Central memory CD4-positive, alpha-beta T cell (primary cell): ENCODE measurements at places on chromosomes 16 and 17.

- DNase-seq, result peak; percentile 48
Measured at GRCh38 chr16:22357635-22357971, 16.8 kb downstream of the CDR2 start.

- DNase-seq, result peak; percentile 45
Measured at GRCh38 chr17:4100883-4101756, 41.7 kb downstream of the ZZEF1 start.

DNA sequence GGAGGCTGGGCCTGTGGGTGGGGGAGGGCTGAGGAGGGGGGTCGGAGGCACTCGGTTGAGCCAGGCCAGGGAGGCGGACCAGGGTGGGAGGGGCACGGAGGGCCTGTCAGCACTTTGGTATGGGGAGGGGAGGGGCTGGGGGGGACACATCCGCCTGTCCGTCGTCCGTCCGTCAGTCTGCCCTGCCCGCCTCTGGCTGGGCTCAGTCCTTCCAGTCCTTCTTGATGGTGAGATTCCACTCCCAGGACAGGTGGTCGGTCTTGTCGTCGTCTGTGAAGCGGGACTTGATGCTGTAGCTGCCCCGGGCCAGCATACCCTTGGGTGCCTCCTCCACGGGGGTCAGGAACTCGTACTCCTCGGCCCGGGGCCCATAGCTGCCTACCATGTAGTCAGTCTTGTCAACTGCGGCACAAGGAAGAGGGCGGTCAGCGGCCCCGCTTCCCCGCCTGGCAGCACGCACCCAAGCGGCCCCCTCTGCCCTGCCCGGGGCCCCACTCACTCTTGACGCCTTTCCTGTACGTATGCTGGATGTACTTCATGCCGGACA, 2.4 kb downstream of the ARHGDIA start:
- DNase-seq, result no peak

GRCh38 chr16:22318690-22319358, 21.6 kb downstream of the POLR3E start:
- peak; percentile 40 for DNase-seq

GRCh38 chr16:181565-182021, 1.3 kb downstream of the HBQ1 start:
- no peak for DNase-seq

- DNase-seq, result no peak
Measured at GRCh38 chr17:31549121-31549524, 157.6 kb downstream of the RAB11FIP4 start.

GRCh38 chr17:27241346-27241946, 52.5 kb upstream of the WSB1 start:
- DNase-seq, result no peak

DNA sequence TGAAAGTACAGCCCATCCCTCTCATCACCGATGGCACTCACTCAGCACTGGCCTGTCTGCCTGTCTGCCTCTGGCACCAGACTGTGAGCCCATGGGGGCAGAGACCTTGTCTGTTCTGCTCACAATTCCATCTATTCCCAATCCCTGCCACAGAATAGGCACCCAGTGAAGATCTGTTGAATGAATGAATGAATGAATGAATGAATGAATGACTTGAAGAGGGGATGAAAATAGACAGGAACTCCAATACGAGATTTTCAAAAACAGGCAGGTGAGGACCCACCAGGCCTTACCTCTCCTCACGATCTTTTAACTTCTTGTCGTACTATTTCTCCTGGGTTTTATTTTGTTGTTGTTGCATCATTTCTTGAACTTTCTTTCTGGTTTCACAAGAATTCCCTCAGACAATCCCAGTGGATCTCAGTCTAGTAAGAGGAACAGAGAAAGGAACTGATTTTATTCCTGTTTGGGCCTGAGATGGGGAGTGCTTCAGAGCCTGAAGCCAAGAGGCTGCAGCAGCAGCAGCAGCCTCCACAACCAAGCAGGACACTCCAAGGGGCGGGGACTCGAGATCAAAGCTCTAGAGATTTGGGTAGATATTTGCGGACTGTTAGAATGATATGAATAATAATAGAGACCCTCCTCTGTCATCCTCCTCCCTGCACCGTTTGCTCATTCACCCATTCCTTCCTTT, 17.7 kb downstream of the KRT9 start:
- no peak for DNase-seq

GRCh38 chr17:4945176-4945943, 3.0 kb downstream of the PFN1 start:
- peak; percentile 61 for DNase-seq

DNA sequence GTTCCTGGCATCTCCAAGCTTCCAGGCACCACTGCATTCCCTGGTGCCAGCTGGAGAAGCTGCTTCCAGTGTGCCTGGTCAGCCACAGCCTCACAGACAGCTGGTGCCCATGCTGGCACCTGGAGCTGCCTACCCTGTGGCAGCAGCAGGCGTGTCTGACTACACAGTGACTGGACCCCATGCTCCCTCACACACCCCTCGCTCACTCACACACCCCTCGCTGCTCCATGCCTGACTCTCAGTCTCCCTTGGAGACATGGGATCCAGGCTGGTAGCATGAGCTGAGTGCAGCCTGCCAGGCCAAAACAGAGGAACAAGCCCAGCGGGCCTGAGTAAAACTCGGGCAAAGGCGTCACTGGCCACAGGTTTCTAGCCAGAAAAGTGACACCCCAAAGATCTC, 59.1 kb upstream of the SMIM36 start:
- DNase-seq, result no peak

DNA sequence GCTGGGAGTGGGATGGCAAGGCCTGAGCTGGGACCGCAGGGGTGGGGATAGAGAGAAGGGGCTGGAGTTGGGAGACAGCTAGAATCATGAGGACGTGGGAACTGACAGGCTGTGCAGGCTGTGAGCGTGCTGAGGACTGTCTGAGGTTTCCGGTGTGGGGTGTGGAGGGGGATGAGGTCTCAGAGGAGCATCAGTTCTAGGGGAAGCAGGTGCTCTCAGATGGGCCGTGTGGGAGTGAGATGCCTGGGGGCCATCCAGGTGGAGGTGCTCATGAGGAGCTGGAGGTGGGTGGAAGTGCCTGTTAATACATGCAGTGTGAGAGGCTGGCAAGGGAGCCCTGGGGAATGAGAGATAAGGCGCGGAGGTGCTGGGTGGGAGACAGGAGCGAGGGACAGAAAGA, 27.2 kb downstream of the HASPIN start:
- DNase-seq, result peak; percentile 50

GRCh38 chr17:8837563-8838075, 29.9 kb downstream of the PIK3R6 start:
- DNase-seq, result no peak
